ENCODE measurements at places on chromosomes 12 and 14. TPM values are rescaled to one million over a fixed set of nuclear protein-coding genes. Genes with fewer than 3 reads are reported as not detected.

DNA sequence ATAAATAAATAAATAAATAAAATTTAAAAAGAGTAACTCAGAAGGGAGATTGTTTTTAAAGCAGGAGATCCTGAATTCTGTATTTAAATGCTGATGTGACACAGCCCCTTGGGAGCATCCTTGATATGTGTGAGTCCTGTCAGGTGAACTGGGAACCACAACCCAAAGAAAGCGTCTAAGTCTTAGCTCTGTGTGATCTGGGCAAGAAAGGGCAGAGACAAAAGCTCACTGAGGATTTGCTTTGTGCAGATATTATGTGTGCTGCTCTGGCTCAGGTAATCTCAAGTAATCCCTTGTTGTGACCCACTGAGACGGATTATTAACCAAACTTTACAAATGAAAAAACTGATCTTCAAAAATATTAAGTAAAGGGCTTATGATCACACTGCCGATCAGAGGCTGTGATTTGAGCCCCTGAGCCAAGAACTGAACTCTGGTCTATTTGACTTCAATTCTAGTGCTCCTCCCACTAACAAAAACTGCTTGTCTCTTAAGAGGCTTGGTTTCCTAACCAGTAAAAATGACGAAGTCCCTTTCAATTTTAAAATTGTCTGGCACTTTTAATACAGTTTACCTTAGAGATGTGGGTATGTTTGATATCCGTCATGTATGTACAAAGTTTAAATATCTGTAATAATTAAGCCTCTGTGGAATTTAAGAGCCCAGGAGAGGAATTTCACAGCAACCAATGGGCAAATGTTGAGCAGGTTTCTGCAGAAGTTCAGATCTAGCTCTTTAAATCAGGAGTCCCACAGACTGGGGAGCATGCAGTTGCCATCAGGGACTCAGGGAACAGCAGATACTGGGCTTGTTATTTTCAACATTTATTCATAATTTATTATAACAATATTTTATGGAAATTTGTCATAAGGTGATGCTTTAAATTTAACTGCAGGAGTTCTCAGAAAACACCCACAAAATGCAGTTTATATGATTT lies 46.1 kb downstream of the CPM start:
- no peak for DNase-seq

Gene IRF9
- 15.8 TPM for total RNA-seq

Gene GALNT9
- 5.5 TPM for total RNA-seq

GRCh38 chr12:58254463-58255100 lies 313.2 kb downstream of the ATP23 start:
- DNase-seq, result no peak

GRCh38 chr14:70882776-70883492 lies 24.3 kb upstream of the PCNX1 start:
- DNase-seq, result peak; percentile 14

DNA sequence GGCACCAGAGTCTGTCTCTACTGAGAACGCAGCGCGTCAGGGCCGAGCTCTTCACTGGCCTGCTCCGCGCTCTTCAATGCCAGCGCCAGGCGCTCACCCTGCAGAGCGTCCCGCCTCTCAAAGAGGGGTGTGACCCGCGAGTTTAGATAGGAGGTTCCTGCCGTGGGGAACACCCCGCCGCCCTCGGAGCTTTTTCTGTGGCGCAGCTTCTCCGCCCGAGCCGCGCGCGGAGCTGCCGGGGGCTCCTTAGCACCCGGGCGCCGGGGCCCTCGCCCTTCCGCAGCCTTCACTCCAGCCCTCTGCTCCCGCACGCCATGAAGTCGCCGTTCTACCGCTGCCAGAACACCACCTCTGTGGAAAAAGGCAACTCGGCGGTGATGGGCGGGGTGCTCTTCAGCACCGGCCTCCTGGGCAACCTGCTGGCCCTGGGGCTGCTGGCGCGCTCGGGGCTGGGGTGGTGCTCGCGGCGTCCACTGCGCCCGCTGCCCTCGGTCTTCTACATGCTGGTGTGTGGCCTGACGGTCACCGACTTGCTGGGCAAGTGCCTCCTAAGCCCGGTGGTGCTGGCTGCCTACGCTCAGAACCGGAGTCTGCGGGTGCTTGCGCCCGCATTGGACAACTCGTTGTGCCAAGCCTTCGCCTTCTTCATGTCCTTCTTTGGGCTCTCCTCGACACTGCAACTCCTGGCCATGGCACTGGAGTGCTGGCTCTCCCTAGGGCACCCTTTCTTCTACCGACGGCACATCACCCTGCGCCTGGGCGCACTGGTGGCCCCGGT lies at the start of gene PTGDR:
Gene PTGDR, plus strand, starts transcription at position 198 of the 778 bp plus-strand sequence. Its CDS starts 117 bp downstream, at position 315.
- DNase-seq, result no peak

- DNase-seq, result no peak
Observed at GRCh38 chr14:57530571-57530970, 36.9 kb upstream of the CCDC198 start.

Gene HOXC9
- 1.9 TPM for total RNA-seq

DNA sequence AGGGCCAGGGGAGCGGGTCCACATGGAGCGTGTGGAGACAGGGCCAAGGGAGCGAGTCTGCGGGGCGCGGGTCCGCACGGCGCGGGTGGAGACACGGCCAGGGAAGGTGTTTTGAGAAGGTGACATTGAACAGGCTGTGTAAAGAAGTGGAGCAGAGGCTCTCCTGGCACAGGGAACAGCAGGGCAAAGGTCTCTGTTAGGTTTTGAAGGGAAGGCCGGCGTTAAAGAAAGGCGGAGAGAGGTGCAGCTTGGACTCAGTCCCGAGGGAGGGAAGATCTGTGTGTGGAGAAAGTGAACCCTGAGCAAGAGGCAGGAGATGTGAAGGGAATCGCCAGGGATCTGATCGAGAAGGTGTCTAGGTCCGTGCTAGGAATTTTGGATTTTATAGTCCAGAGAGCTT lies 1.8 kb downstream of the PXMP2 start:
- no peak for DNase-seq

GRCh38 chr12:25723921-25724491 lies 170.9 kb upstream of the LMNTD1 start:
- DNase-seq, result no peak

DNA sequence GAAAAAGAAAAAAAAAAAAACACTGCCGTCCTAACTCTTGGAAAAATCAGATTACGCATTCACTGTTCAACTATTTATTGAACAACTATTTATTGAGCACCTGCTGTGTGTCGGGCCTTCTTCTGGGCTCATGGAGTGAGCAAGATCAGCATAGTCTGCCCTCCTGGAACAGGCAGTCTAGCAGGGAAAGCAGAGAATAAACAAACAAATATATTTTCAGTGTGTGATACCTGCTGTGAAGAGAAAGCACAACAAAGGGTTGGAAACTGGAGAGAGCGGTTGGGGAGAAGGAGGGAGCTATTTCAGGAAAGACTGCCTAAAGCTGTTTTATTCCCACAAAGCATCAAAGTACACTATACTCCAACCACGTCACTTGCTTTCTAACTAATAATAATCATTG lies 10.8 kb downstream of the PROX2 start:
- no peak for DNase-seq

Gene PARPBP
- 19.2 TPM for total RNA-seq

GRCh38 chr14:96264853-96265252 lies 8.8 kb downstream of the BDKRB1 start:
- DNase-seq, result no peak

Gene SERPINA1
- total RNA-seq, result 27.3 TPM

Gene KRT4
- total RNA-seq, result not detected

Gene SPRYD4
- 0.69 TPM for total RNA-seq

Gene TOGARAM1
- total RNA-seq, result 3.4 TPM

Gene HCAR3
- total RNA-seq, result not detected

GRCh38 chr12:52681526-52682380 lies 1.5 kb upstream of the KRT1 start:
- DNase-seq, result no peak
